IgD-negative memory B cell (primary cell): ENCODE measurements at places on chromosomes 5 and 9. TPM values are rescaled to one million over a fixed set of nuclear protein-coding genes. Genes with fewer than 3 reads are reported as not detected.

The HRCT1 gene
- not detected for polyA plus RNA-seq

The KCNT1 gene
- polyA plus RNA-seq = not detected

The CCNO gene
- not detected for polyA plus RNA-seq

The BARHL1 gene
- not detected for polyA plus RNA-seq

The CDC14B gene
- 8.3 TPM for polyA plus RNA-seq

The UAP1L1 gene
- polyA plus RNA-seq = 3.0 TPM
